ENCODE measurements at places on chromosomes 3 and 15.

GRCh38 chr3:109910772-109911171 lies 573.4 kb upstream of the DPPA4 start:
- no peak for DNase-seq

GRCh38 chr15:74786551-74787165 lies 4.8 kb downstream of the CSK start:
- DNase-seq, result no peak

DNA sequence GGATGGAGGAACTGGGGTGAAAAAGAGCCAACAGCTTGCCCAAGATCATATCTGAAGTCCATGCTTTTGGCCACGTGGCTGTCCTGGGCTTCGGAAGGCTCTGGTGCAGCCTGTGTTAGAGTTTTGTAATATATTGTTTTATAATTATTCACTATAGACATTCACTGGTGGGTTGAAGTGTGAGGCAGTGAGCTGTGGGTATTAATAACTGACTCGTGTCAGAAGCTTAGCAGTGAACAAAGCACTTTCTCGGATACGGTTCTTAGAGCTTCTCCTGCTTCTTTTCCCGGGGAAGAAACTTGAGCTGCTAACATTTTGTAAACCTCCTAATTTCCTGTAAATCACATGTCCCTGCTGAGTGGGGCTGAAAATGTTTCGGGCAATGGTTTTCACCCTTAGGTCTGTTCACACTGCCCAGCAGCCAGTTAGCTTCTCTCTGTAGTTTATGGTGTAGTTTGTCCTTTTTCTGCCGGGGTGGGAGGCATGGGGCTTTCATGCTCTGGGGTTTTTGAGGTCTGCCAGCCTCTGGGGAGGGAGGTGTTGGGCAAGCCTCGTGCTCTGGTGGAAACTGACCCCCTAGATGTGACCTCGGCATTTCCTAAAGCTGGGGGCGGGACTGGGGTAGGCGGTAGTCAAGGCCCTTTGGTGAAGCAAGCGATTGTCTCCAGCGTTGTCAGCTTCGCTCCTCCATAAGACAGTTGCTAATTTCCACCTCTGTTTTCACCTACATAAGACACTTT lies 1.7 kb downstream of the MRAS start:
- DNase-seq, result no peak

GRCh38 chr3:4907643-4908432 lies 71.4 kb upstream of the BHLHE40 start:
- no peak for DNase-seq

DNA sequence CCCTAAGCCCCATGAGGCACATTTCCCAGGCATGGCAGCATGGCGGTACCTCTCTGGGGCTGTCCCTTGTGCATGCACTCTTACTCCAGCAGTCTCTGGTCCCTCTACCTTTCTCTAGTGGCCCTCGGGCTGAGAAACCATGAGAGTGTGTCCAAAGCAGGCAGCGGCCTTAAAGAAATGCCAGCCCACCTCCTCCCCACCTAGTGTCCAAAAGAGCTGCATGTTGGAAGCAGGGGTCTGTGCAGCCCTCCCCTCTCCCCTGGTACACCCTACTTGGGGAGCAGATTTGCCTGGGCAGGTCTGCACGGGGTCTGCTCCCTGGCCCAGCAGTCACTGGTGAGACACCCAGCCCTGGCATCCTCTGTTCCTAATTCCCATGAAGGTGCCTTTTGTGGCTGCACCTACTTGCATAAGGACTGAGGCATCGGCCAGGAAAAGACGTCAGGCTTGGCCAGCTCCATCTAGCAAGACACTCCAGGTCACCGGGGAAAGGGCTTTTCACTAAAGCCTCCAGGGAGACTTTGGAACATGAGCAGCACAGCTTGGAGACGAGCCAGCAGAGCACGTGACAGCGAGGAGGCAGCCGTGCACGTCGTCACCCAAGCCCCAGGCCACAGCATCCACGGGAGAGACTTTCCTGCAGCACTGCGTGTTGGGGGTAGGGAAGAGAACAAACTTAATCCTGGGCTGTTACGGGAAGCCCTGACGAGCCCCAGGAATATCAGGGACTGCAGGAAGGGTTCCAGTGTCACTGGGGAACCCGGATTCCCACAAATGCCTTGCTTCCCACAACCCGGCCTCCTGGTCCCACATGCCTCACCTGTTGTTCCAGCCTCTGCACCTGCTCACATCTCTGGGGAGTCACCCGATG lies 38.8 kb downstream of the TM2D3 start:
- DNase-seq, result no peak

DNA sequence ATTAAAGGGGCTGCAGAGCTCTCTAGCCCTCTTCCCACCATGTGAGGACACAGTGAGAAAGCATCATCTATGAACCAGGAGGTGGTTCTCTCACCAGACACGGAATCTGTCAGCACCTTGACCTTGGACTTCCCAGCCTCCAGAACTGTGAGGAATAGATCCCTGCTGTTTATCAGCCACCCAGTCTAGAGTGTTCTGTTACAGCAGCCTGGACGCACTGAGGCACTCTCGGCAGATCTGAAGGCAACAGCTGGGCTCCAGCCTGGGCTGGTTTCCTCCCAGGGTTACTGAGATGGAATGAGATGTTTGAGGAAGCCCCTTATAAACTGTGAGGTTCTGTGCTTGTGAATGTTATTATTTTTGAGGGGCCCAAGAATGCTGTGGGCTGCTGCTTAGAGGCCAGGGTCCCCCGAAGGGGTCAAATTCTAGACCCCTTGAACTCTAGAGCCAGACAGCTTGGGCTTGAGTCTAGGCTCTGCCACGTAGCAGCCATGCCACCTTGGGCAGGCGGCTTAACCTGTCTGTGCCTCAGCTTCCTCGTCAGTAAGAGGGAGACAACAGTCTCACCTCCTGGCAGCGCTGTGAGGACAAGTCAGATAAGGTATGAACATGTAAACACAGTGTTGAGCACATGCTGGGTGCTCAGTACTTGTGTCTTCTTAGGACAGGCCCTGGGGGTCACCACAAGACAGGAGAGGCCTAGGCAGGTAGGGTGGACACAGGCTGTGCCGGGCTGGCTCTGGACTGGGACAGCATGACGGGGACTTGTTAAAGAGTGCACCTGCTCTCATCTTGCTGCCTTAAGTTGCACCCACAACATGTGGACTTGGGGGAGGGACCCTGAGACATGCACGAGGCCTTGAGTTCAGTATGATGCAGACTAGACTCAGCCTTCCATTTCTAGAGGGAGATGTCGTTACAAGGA lies 49.2 kb downstream of the MGLL start:
- DNase-seq, result no peak
